ENCODE measurements at places on chromosomes 3 and 15.

DNA sequence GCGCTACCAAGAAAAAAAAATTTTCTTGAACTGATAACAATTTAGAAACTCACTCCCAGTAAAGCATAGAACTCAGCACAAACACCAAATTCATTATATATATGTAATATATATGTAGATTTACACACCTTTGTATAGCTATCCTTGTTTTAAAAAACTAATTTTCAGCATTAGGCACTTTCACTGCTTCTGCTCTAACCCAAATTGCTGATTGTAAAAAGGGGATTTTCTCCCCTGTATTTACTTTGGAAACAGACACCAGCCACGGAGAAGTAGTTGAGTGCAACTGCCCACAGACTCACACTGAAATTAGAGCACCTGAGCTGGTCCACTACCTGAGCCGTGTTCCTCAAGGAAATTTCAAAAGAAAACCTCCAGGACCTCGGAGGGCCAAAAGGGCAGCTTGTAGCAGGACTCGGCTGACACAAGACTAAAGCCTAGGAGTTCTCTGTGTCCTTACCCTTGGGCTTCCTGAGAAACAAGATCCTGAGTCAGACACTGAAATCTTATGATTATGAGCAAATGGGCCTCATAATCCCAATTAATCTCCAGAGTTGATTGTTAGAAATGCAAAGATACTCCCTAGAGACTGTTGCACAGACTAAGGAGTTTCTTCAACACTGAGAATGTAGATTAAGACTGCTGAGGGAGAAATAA lies 106.0 kb downstream of the TNIK start:
- no peak for DNase-seq

DNA sequence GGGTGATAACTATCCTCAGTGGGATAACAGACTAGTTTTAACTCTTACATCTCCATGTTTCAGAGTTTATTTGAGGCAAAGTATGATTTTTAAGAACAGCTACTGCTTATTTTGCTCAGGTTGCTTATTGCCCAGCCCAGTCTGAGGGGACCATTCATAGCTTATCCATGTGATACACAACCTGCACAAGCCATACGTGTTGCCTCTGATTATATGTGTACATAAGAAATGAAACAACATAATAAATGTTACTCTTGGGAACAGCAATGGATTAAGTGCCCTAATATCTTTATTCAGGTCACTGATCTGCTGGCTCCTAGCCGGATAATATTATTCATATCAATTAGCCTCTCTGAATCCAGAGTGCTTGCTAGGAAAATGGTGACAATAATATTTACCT lies 236.2 kb downstream of the CGGBP1 start:
- DNase-seq, result no peak

GRCh38 chr3:29183346-29184087 lies 97.4 kb upstream of the RBMS3 start:
- no peak for DNase-seq

DNA sequence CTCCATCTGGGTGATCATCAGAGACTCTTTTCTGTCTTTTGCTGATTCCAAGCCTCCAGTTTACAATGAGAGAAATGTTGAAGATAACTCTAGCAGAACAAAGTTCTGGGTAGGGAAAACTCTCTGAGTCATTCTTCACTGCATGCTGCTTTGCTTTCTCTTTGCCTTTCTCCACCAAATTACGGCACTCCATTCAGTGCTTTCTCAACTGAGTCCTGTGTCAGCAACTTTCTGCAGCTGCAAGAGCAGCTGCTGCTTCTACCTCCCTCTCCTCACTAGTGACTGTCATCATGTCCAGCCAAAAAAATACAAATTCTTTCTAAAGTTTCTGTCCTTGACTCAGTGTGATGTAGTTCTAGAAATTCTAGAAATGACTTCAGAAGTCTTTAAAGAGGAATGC lies 953.8 kb downstream of the IGSF11 start:
- peak; percentile 37 for DNase-seq

GRCh38 chr15:99103279-99103678 lies 1.6 kb upstream of the SYNM start:
- DNase-seq, result no peak

DNA sequence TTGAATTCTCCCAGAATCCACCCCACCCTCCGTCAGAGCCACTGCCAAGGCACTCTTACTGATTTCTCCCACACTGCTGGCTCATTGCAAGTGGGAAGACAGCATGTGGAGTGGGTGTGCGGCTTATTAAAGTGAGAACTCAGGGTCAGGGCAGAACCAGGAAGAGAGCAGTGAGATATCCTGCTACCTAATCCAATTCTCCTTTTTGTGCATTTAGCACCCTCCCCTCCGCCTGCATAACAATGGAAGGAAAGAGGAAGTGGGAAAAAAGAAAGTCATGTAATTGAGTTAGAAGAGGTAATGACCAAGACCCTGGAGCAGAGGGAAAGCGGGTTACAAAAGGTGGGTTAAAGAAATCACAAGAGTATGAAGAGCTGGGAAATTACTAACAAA lies 27.8 kb upstream of the PIK3CB start:
- DNase-seq, result no peak

GRCh38 chr15:25332306-25332705 lies 106.5 kb downstream of the UBE3A start:
- DNase-seq, result no peak

- no peak for DNase-seq
Observed at GRCh38 chr15:57312006-57312317, 64.3 kb upstream of the CGNL1 start.

GRCh38 chr15:89003865-89004725 lies 84.2 kb upstream of the ABHD2 start:
- no peak for DNase-seq

- DNase-seq, result no peak
Observed at GRCh38 chr3:128256131-128256530, 102.8 kb downstream of the EEFSEC start.

DNA sequence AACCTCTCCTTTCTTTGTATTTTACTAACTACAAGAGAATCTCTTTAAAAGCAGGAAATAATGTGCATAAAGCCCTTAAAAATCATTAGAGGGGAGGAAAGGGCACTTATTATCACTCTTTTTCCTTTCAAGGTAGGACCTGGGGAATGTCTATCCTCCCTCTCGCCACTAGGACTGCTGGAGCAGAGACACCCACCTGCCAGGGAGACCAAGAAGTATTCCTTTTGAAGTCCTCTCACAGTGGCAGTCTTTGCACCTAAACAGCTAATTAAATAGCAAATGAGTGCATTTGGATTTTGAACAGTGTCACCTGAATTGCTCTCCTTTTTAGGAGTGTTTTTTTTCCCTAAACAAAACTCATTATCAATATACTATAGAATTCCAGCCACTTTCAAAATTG lies 874.1 kb downstream of the ZPLD1 start:
- no peak for DNase-seq
